ENCODE measurements at places on chromosomes 4 and X. TPM values are rescaled to one million over a fixed set of nuclear protein-coding genes. Genes with fewer than 3 reads are reported as not detected.
A peak's percentile ranks its signal among the peaks of the same experiment; 100 is the strongest.

GRCh38 chr4:87543835-87544461, 14.8 kb upstream of the SPARCL1 start:
- no peaks in the 10 kb centered on the region for H3K36me3 ChIP-seq
- no peaks in the 10 kb centered on the region for H3K4me1 ChIP-seq
- H3K27ac ChIP-seq = no peak overlapping the region
- DNase-seq = no peak
- H3K27me3 ChIP-seq = peaks cover 10% of the 10 kb centered on the region

GRCh38 chr4:90438522-90438921, 311.3 kb downstream of the CCSER1 start:
- no peaks in the 10 kb centered on the region for H3K4me1 ChIP-seq
- no peak overlapping the region for H3K27ac ChIP-seq
- H3K27me3 ChIP-seq = no peaks in the 10 kb centered on the region
- no peaks in the 10 kb centered on the region for H3K36me3 ChIP-seq
- no peak for DNase-seq

- H3K27me3 ChIP-seq = no peaks in the 10 kb centered on the region
- H3K4me1 ChIP-seq = no peaks in the 10 kb centered on the region
- no peak for DNase-seq
- H3K4me3 ChIP-seq = no peak overlapping the region
Observed at GRCh38 chrX:16552546-16552945, 97.4 kb upstream of the S100G start.

GRCh38 chr4:147101678-147102077, 156.0 kb upstream of the TTC29 start:
- no peak overlapping the region for H3K4me3 ChIP-seq
- H3K36me3 ChIP-seq = no peaks in the 10 kb centered on the region
- H3K4me1 ChIP-seq = no peaks in the 10 kb centered on the region
- no peak for DNase-seq

- no peaks in the 10 kb centered on the region for H3K4me1 ChIP-seq
- no peaks in the 10 kb centered on the region for H3K36me3 ChIP-seq
- no peaks in the 10 kb centered on the region for H3K27me3 ChIP-seq
- H3K27ac ChIP-seq = no peak overlapping the region
Observed at GRCh38 chr4:70177090-70177489, 18.4 kb upstream of the ODAM start.

DNA sequence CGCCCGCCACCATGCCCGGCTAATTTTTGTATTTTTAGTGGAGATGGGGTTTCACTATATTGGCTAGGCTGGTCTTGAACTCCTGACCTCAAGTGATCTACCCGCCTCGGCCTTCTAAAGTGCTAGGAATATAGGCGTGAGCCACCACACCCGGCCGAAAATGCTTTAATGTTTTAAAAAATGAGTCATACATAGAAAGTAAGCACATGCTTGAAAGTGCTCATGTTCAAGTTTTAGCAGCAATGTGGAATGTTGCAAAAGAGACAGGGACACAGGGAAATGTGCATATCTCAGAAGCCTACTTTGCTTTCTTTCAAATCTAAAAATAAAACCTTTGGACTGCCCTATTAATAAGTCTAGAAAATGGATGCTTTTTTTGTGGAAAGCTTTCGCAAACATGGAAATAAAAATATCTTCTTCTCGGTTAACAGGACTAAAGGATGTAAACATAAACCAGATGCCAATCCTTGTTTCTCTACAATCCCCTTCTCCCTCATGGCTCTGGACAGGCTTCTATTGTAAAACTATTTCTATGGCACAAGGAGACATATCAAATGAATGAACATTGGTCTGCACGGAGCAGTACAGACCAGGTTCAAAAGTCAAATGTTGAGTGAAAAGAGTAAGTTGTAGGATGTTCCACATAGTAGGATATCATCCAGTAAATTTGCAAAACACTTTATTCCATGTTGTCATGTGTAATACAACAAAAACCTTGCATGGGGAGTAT, 15.0 kb downstream of the MECP2 start:
- H3K27me3 ChIP-seq = no peaks in the 10 kb centered on the region
- H3K4me3 ChIP-seq = no peak overlapping the region
- no peak for DNase-seq

DNA sequence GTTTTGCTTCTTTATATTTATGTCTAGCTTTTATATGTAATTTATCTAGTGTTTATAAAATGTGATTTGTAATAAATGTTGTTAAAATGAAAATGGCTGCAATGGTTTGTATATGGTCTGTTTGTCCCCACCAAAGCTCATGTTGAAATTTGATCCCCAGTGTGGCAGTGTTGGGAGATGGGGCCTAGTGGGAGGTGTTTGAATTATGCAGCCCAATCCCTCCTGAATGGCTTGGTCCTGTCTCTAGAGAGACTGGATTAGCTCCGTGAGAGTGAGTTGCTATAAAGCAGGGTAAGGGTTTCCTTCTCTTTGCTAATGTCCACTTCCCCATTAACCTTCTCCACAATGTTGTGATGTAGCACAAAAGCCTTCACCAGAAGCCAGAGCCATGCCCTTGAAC, 30.0 kb upstream of the JADE3 start:
- no peak overlapping the region for H3K4me3 ChIP-seq
- H3K36me3 ChIP-seq = peaks cover 6% of the 10 kb centered on the region
- no peak for DNase-seq
- no peaks in the 10 kb centered on the region for H3K4me1 ChIP-seq
- H3K27ac ChIP-seq = no peak overlapping the region

DNA sequence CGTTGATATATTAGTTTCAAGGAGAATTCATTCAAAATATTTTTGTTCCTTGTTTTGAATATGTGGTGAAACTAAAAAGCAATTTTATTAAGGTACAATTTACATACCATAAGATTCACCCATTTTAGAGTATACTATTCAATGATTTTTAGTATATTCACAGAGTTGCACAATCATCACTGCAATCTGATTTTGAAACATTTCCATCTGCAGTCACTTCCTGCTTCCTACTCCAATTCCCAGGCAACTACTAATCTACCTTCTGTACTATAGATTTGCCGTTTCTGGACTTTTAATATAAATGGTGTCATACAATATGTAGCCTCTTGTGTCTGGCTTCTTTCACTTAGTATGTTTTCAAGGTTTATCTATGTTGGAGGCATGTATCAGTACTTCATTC, 71.3 kb downstream of the SLC9A7 start:
- H3K27me3 ChIP-seq = no peaks in the 10 kb centered on the region
- no peak overlapping the region for H3K27ac ChIP-seq
- DNase-seq = no peak
- no peaks in the 10 kb centered on the region for H3K36me3 ChIP-seq
- H3K4me1 ChIP-seq = peaks cover 5% of the 10 kb centered on the region

DNA sequence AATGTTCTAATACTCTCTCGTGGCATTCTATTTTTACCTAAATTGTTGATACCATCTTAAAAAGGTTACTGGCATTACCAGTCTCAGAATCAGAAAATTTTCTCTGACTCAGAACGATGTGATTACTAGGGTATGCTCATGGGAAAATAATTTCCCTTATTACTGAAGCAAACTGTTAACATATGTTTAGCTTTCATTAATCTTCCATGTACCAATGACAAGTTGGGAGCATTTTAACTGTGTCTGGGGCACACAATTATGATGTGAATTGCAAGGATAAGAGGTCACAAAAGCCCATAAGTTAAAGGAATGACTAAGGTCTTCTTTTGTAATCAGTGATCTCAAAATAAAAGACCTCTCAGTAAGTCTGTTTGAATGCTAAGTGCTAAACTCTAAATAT, 1254.6 kb downstream of the PCDH18 start:
- H3K27me3 ChIP-seq = no peaks in the 10 kb centered on the region
- no peak for DNase-seq
- no peaks in the 10 kb centered on the region for H3K4me1 ChIP-seq
- no peak overlapping the region for H3K4me3 ChIP-seq
- H3K36me3 ChIP-seq = no peaks in the 10 kb centered on the region

- no peaks in the 10 kb centered on the region for H3K36me3 ChIP-seq
- no peak for DNase-seq
- no peak overlapping the region for H3K4me3 ChIP-seq
- no peak overlapping the region for H3K27ac ChIP-seq
- no peaks in the 10 kb centered on the region for H3K4me1 ChIP-seq
- peaks cover 4% of the 10 kb centered on the region for H3K27me3 ChIP-seq
Observed at GRCh38 chr4:73540826-73541225, 59.3 kb downstream of the AFM start.

DNA sequence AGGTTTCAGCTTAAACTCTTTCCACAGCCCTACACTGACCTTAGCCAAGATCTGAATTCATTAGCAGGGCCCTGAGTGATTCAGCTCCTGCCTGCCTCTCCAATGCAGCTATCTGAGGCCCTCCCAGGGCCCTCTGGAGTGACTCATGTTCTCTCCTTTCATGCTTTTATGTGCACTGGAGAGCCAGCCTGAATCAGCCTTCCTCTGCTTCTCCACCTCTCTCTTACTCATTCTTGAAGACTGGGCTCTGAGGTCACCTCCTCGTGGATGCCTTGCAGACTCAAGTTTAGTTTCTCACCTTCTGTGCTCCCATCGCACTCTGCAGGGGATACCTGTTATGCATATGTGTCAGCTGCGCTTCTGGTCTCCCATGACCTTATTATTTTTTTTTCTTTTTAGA, 3.1 kb upstream of the OCIAD2 start:
- peaks cover 13% of the 10 kb centered on the region for H3K36me3 ChIP-seq
- H3K27me3 ChIP-seq = no peaks in the 10 kb centered on the region
- H3K4me3 ChIP-seq = no peak overlapping the region
- H3K27ac ChIP-seq = peak overlapping the region; percentile 41

DNA sequence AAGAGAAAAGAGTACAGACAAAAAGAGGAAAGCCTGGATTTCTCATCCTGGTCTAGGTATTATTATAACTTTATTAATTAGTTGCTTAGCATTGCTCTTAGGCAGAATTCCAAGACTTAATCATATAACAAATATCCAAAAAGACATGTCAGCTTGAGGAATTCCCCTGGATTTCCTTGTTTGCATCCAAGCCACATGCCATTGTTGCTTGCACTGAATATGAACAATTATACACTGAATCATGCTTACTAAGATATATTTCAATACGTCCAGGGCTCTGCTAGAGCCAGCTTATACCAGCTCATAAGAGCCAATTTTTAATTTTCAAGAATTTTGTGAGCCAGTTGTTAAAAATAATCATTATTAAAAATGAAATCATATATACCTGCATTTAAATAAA, 5.5 kb upstream of the TLR10 start:
- H3K27ac ChIP-seq = no peak overlapping the region
- peaks cover 19% of the 10 kb centered on the region for H3K36me3 ChIP-seq
- DNase-seq = no peak
- no peaks in the 10 kb centered on the region for H3K27me3 ChIP-seq
- H3K4me3 ChIP-seq = no peak overlapping the region

DNA sequence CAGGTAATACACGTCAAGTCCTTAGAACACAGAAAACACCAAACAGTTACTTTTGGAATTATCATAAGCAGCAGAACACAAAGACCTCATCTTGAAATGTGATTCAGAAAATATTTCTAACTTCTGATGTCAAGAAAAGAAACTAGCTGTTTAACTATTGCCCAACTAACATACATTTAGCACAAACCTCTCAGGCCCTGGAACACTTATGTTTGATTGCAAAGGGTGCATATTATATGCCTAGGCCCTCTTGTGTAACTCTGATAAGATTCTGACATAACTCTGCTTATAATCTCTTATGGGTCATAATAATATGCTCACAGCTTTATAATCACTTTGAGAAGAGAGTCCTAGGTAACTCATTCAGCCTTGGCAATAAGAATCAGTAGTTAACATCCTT, 62.6 kb downstream of the TBC1D9 start:
- H3K4me1 ChIP-seq = no peaks in the 10 kb centered on the region
- no peak for DNase-seq
- H3K36me3 ChIP-seq = no peaks in the 10 kb centered on the region
- peaks cover 5% of the 10 kb centered on the region for H3K27me3 ChIP-seq
- H3K4me3 ChIP-seq = no peak overlapping the region
- no peak overlapping the region for H3K27ac ChIP-seq

- DNase-seq = no peak
- no peak overlapping the region for H3K4me3 ChIP-seq
- H3K27me3 ChIP-seq = no peaks in the 10 kb centered on the region
- no peak overlapping the region for H3K27ac ChIP-seq
- no peaks in the 10 kb centered on the region for H3K36me3 ChIP-seq
- peaks cover 18% of the 10 kb centered on the region for H3K4me1 ChIP-seq
Observed at GRCh38 chr4:8230891-8231290, 31.8 kb downstream of the SH3TC1 start.

GRCh38 chrX:16114611-16115010, 8.8 kb upstream of the GRPR start:
- H3K27me3 ChIP-seq = no peaks in the 10 kb centered on the region
- H3K4me3 ChIP-seq = no peak overlapping the region
- H3K36me3 ChIP-seq = no peaks in the 10 kb centered on the region
- no peak overlapping the region for H3K27ac ChIP-seq

The HERC5 gene
- 49.2 TPM for total RNA-seq

The SSX2B gene
- not detected for total RNA-seq

The MAGEC2 gene
- total RNA-seq = not detected

The HMGN5 gene
- 1.4 TPM for total RNA-seq

The COL25A1 gene
- not detected for total RNA-seq

The MMRN1 gene
- total RNA-seq = 0.52 TPM

The CT47B1 gene
- total RNA-seq = not detected

The P2RY4 gene
- 0.12 TPM for total RNA-seq

The MAGEA11 gene
- total RNA-seq = not detected

Measured in activated CD4-positive, alpha-beta T cell treated with anti-CD3 and anti-CD28 coated beads, Interleukin-2, amount 10 ng/mL, durations not matched to agents 7 days and 5 days (primary cell).